A673 (cell line): ENCODE measurements at places on chromosomes 2 and 18.

- DNase-seq = no peak
These were observed 80.9 kb upstream of the SMAD7 start for GRCh38 chr18:49031511-49032188.

DNA sequence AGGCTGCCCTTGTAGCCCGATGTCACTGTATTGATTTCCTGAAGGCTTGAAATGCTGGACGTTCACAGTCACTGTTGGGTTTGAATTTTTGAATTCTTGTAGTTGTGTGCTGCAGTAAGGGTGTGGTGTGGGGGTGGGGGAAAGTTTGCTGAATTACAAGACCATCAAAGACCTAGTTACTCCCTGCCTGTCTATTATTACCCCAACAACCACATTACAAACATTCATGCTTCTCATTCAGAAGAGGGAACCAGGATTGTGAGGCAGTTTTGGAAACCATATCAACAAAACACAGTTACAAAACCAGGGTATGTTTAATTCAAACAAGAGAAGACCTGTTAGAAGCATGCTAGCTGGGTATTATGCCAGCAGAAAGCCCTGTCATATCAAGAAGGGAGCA, 85.8 kb downstream of the CLHC1 start:
- DNase-seq = no peak

GRCh38 chr2:153604133-153604532, 125.6 kb upstream of the RPRM start:
- no peak for DNase-seq

DNA sequence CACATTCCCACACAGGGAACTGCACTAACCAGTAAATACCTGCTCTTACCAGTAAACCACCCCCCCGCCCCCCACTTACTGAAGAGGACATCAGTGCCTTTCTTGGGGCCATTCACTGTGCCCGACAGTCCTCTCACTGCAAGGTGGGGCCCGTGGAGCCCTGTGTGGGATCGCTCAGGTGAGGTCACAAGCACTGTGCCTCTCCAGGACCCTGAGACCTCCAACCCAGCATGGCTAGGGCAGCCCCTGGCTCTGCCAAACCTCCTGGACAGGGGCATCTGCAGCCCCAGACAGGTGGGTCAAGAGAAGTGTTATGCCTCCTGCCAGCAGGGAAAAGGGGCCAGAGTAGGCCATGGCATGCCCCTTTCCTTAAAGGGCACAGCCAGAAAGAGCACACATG, 6.7 kb upstream of the NEURL3 start:
- no peak for DNase-seq

DNA sequence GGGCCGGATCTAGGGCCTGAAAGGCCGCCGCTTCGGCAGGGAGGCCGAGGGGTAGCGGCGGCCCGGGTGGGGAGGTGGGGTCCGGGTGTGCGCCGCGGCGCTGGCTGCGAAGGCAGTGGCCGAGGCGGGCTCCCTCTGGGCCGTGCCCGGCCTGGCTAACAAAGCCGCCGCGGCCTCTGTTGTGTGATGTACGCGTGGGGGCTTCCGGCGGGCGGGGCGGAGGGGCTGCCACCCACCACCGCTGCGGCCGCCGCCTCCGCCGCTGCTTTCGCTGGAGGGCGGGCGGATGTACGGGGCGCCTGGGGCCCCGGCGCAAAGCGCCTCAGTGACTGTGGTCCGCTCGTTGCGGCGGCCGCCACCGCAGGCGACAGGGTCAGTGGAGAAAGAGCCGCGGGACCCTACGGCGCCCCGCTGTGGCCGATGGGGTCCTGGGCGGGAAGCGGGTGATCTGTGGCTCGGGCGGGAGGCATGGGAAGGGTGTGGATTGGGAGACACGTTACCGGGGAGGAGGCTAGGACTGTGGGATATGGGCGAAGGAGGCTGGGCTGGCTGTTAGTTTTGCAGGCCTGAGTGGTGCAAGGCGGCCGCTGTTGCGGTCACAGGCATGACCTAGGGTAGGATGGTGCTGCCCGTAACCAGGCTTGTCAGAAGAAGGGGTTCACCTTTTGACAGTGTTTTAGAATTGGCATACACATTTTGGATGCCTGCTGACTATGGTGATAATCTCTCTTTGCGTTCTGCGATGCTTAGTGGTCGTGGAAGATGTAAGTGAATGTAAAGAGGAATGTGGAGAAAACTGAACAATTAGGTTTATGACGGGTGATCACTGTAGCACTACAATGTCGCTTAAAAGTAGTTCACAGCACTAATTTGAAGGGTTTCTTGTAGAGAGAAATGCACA, 662 bp downstream of the BZW1 start:
- peak; percentile 58 for DNase-seq

- DNase-seq = no peak
These were observed 102.4 kb upstream of the DCC start for GRCh38 chr18:52237551-52237950.

GRCh38 chr2:156421851-156422250, 14.3 kb upstream of the GPD2 start:
- no peak for DNase-seq

- no peak for DNase-seq
These were observed 6.1 kb downstream of the ADI1 start for GRCh38 chr2:3513026-3513810.

GRCh38 chr2:144998435-144998834, 478.5 kb upstream of the ZEB2 start:
- DNase-seq = no peak

GRCh38 chr2:220144411-220144810, 517.0 kb downstream of the SLC4A3 start:
- DNase-seq = no peak

DNA sequence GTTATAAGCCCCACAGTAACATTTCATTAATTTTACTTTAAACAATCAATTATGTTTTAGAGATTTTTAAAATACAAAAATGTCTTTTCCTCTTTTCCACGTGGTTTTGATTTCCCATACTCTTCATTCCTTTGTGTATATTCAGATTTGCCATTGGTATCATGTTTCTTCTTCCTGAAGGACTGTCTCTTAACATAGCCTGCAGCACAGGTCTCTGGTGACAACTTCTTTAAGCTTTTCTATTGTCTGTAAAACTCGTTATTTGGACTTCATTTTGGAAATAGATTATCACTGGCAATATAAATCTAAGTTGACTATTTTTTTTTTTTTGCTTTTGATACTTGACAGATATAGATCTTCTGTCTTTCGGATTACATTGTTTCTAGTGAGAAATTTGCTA, 115.2 kb upstream of the KLHL29 start:
- DNase-seq = no peak

DNA sequence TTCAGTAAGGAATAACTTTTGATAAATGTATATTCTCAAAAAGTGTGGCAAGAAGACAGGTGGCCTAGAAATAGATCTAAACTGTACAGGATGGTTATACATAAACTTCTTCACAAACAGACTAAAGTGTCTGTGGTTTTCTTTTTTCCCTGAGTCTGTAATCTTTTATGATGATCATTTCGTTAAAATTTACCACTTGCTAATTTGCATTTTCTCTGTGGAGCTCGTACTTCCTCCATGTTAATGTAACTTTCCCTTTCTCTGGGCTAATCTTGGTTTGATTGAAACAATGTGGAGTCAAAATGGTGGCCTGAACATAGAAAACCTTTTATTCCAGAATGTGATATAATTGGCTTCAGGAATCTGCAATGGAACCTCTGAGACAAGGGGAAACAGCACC, 166.2 kb downstream of the FTCDNL1 start:
- no peak for DNase-seq

DNA sequence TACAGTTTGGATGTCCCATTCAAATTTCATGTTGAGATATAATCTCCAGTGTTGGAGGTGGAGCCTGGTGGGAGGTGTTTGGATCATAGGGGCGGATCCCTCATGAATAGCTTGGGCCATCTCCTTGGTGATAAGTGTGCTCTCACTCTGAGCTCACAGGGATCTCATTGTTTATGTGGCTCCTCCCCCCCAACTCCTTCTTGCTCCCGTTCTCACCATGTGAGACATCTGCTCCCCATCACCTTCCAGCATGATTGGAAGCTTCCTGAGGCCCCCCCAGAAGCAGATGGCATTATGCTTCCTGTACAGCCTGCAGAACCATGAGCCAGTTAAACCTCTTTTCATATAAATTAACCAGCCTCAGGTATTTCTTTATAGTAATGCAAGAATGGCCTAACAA, 3.0 kb upstream of the INPP1 start:
- peak; percentile 68 for DNase-seq

- no peak for DNase-seq
These were observed 8.7 kb downstream of the MAL start for GRCh38 chr2:95034221-95034620.

DNA sequence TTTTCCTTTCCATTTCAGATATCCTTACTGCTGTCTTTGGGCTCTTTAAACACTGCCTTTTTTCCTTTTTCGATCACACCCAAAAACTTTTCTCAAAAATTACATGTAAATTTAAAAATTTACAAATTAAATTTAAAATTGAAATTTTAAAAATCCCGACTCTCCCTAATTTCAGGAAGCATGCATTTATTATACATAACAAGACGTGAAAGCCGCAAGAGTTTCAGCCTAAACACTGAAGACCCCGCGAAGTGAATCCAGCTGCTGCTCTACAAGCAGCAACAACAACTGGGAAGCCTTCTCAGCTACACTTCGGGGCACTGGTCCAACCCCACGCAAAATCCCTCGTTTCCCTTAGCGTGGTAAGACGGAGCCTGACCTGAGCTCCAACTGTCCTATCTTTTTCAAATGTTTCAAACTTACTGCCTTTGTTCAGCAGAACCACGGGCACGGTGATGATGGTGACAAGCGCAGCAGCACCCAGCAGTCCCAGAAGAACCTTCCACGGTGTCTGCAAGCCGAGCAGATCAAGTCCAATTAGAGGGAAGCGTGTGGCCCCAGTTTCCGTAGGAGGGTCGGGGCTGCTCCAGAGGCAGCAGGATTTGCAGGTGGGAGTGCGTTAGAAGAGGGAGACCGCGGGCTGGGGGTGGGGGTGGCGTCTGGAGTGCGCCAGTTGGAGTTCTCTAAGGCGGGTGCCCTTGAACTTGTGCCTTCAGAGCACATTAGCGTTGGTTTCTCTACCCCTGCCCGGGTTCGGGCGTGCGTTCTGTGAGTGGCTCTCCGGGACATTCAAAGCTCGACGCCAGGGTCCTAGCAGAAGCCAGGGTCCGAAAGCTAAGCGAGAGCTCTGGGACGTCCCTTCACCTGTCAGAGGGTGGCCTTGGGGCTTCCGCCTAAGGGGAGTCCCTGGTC, 783 bp downstream of the DPP4 start:
- no peak for DNase-seq
